Right renal pelvis (tissue), 4 donors: ENCODE measurements at places on chromosomes 13 and 19. TPM values are rescaled to one million over a fixed set of nuclear protein-coding genes. Genes with fewer than 3 reads are reported as not detected.

DNA sequence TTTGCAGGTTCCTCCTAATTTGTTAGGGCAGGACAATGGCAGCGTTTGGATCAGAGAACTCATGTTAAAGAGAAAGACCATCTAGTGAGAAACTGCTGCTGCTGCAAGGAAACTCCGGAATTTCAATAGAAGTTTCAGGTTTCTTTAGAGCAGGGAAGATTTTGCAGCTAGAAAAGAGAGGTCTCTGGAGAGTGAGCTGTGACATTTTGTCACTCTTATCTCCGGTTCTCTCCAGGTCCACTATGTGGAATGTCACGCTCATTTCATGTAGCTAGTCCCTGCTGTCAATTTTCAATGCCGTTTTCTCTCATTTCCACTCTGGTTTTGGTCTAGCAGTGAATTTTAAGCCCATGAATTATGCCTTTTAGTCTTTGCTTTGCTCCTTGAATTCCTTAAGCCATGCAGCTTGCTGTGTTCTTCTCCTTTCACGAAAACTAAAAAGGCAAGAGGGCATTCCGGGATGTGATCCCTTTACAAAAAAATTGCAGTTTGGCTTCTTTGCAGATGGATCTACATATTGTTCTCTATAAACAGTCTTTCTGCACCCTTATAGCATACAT is 46.7 kb upstream of the POSTN start:
- DNase-seq: no peak

The ZNF266 gene
- polyA plus RNA-seq: 48.8 TPM

- no peak for DNase-seq
Measured at GRCh38 chr13:64453831-64454230, 2776.3 kb downstream of the PCDH9 start.

- DNase-seq: no peak
Measured at GRCh38 chr13:74230984-74231501, 96.8 kb upstream of the KLF12 start.

The CDX2 gene
- not detected for polyA plus RNA-seq

The ATP8B3 gene
- polyA plus RNA-seq: 0.51 TPM

The JSRP1 gene
- 0.50 TPM for polyA plus RNA-seq

DNA sequence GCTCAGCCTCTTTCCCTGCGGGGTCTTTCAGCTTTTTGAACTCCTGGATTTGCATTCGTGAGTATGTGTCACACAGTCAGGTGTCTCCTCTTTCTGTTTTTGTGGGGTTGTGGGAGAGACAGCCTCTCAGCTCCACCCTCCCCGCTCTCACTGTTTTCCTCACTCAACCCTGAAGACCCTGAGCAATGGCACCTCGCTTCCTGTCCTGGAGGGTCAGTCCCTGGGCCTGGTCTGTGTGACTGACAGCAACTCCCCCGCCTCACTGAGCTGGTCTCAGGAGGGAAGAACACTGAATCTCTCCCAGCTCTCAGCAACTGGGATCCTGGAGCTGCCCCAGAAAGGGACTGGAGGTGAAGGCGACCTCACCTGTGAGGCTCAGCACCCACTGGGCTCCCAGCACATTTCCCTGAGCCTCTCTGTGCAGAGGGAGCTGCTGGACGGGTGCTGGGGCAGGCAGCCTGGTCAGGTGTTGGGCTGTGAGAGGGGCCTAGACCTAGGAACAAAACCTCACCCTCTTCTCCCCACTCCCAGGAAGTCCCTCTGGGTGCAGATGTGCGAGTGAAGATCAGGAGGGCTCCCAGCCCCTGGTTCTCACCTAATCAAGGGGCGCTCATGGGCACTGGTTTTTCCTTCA is 4.2 kb upstream of the SIGLEC7 start:
- no peak for DNase-seq

The ARHGAP35 gene
- polyA plus RNA-seq: 54.5 TPM

The TTYH1 gene
- 14.1 TPM for polyA plus RNA-seq
